Activated naive CD4-positive, alpha-beta T cell (primary cell): ENCODE measurements at places on chromosomes 3 and 15.

DNA sequence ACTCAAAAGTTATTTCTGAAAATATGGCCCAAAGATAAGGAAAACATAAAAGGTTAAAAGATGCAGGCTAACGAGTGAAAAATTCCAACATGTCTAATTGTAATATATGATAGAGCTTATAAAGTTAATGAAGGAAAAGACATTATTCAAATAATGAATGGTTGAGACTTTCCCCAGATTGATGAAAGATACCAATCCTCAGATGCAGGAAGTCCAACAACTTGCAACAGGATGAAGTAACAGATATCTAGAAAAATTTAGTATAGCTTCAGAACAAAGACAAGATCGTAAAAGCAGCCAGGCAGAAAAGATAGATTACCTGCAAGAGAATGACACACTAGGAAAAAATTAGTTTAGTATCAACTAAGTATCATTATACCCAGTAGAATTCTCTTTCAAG, 546.4 kb upstream of the PPP2R3A start:
- DNase-seq: no peak

GRCh38 chr3:23592961-23593931, 212.5 kb upstream of the UBE2E1 start:
- no peak for DNase-seq

GRCh38 chr3:117263745-117264144, 554.2 kb downstream of the TUSC7 start:
- DNase-seq: no peak

GRCh38 chr15:34722439-34722836, 32.4 kb downstream of the GJD2 start:
- DNase-seq: no peak

DNA sequence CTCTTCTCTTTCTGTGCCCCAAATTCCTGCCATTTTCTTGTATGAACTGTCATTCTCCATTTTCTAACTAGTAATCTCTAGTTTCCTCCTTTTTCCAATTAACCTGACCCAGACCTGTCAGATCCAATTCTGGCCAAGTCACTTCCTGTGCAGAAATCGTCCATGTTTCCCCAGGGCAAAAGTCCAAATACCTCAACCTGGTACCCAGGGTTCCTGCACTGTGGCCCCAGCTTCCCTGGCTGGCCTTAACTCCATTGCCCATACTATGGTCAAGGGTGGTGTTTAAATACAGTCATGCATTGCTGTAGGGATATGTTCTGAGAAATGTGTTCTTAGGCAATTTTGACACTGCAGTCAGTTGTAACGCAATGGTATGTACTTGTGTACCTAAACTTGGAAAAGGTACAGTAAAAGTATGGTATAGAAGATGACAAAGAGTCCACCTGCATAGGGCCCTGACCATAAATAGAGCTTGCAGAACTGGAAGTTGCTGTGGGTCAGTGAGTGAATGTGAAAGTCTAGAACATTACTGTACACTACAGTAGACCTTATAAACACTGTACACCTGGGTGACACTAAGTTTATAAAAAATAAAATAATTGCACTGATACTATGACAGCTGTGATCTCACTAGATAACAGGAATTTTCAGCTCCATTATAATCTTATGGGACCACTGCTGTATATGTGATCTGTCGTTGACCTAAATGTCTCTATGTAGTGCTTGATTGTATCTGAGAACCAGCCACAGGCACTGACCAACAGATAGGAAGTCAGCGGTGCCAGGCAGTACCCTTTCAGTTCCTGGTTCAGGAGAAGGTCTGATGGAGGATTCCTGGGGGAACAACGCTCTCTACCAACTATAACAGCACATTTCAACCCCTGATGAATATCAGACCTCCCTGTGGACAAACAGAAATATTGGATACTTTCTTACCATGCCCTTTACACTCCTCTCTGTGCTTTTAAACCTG, 336.1 kb upstream of the PROK2 start:
- no peak for DNase-seq

GRCh38 chr3:81909796-81910195, 148.4 kb upstream of the GBE1 start:
- DNase-seq: no peak

GRCh38 chr3:187976365-187976900, 177.5 kb upstream of the LPP start:
- DNase-seq: no peak

DNA sequence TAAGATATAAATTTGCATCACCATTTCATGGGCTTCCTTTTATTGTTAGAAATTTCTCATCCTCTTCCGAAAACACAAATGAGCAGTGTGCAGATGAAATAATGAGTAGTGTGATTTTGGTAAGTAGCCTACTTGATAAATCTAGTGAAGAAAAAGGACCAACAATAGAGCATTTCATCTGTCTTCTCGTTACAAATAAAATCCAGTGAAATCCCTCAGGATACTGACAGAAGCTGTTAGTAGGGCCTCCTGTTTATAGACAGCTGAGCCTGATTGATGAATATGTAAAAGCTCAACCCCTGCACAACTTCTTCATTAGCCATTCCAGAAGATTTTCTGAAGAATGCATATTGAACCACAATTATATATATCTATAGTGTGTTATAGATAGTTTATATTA, 363.7 kb upstream of the EPHA6 start:
- no peak for DNase-seq

GRCh38 chr15:31262901-31263671, 63.5 kb upstream of the KLF13 start:
- DNase-seq: no peak

- DNase-seq: no peak
These were observed 182.3 kb upstream of the FAM3D start for GRCh38 chr3:58848826-58849225.

- DNase-seq: no peak
These were observed 35.7 kb downstream of the ACAD9 start for GRCh38 chr3:128914966-128915645.

DNA sequence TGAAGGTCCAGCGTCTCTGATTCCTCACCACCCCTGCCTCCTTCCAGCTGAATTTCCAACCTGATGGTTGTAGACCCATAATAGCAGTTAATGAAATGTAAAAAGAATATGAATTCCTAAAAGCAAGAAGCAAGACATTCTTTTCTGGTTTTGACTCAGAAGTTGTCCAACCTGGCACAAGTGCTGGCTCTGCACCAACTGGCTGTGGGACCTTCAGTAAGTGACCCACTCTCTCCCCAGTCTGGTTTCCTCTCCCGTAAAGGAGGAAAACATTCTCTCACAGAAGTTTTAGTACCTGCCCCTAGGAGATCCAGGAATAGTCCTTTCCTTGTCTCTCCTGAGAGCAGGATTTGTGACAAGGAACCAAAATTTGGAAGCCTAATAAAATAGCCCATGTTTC, 236.9 kb upstream of the TRIM42 start:
- DNase-seq: no peak

DNA sequence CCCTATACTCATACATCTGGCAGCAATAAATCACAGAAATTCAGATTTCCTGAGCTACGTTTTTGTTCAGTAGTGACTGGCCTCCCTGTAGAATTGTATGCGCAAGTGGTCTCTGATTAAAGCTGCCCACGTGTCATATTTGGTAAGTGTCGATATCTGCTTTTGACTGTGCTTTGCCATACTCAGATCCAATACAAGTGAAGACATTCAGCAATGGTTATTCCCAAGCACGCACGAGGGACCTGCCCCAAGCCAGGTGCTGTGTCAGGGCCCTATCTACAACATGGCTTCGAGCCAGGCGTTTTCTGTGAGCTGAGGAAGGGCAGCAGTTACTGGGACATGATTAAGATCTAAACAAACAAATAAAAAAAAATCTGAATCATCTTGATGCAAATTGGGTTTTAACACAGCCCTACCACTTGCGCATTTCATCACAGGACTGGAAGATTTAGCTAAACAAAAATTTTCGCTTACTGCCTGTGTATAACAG, 47.2 kb upstream of the ICE2 start:
- DNase-seq: no peak

- no peak for DNase-seq
These were observed 23.5 kb downstream of the FHIT start for GRCh38 chr3:61227799-61228198.

DNA sequence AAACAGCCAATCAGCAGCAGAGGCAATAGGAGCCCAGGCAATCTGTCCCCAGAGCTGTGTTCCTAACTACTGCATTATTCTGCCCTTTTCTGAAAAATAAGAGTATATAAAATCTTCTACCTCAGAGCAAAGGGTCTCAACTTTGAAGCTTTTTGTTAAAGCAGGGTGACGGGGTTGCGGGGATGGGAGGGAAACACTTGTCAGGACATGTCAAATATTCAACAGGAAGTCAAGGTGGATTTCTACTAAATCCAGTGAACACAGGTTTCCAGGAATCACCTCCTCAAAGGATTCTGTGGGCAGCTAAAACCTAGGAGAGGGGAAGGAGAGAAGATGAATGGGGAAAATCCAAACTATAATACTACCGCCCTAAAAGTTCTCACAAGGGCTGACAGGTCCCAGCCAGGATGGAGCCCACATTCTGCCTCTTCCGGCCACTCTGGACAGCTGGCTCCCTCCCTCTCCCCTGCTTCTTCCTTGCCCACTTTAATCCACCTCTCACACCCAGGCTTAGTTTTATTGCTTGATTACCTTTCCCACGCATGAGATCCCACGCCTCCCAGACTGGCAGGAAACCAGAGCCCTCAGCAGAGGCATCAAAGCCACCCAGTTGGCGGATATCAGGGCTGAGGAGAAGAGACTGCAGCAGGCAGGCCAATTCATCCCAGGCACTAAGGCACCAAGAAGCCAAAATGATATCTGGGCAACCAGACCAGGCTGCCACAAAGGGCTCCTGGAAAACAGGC, 77.2 kb downstream of the OSBPL10 start:
- DNase-seq: no peak

DNA sequence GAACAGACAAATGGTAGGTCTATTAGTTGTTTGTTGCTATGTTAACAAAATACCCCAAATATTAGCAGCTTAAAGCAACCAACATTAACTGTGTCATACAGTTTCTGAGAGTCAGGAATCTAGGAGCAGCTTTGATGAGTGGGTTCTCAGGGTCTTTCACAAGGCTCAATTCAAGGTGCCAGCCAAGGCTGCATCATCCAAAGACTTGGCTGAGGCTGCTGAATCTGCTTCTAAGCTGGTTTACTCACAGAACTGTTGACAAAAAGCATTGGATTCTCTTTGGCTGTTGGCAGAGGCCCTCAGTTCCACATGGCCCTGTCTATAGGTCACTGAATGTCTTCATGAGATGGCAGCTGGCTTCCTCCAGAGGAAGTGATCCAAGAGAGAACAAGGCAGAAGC, 40.3 kb upstream of the TSC22D2 start:
- no peak for DNase-seq

GRCh38 chr3:103218793-103219192, 784.0 kb downstream of the ZPLD1 start:
- no peak for DNase-seq

GRCh38 chr15:23645371-23646164, 2.1 kb downstream of the MAGEL2 start:
- DNase-seq: no peak

DNA sequence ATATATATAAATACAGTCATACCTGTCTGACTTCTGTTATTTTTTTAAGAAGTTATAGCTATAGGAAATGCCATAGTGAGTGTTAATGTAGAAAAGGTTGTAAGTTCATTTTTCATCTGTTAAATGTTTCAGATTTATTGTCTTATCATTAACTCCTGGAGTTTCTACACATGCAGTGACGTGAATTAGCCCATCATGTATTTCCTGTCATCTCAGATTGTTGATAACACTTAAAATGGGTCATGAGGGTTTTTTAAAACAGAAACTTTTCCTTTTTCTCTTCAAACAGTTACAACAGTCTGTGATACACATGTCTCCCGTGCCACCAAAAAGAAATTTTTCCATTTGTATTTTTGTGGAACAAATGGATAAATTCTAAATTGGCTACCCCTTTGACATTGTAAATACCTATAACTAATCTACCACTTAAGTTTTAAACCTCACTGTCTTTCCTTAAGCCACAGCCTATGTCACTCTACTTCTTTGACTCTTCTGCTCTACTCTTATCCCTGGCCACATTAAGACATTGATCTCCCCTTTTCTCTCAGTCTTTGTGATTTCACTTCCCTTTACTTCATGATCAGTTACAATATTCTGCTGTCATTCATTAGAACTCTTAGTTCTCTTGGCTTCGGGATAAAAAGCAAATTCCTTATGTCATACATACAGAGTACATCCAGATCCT, 89.1 kb downstream of the NEO1 start:
- DNase-seq: no peak

DNA sequence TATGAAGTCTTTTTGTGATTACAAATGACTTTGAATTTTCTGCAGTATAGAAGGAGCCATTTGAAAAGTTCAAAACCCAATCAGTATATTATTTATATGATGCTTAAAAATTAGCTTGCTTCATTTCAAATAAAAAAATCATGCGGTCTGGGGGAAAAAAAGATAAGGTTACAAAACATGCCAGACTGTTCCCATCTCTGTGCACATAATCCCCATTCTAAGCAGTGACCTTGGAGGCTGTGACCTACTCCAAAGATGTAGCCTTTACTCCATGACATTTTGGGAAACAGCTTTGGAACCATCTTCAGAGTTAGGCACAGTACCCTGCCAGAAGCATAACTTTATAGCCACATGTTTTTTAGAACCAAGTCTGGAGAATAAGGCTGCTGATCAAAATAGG, 447.7 kb upstream of the WNT5A start:
- no peak for DNase-seq

DNA sequence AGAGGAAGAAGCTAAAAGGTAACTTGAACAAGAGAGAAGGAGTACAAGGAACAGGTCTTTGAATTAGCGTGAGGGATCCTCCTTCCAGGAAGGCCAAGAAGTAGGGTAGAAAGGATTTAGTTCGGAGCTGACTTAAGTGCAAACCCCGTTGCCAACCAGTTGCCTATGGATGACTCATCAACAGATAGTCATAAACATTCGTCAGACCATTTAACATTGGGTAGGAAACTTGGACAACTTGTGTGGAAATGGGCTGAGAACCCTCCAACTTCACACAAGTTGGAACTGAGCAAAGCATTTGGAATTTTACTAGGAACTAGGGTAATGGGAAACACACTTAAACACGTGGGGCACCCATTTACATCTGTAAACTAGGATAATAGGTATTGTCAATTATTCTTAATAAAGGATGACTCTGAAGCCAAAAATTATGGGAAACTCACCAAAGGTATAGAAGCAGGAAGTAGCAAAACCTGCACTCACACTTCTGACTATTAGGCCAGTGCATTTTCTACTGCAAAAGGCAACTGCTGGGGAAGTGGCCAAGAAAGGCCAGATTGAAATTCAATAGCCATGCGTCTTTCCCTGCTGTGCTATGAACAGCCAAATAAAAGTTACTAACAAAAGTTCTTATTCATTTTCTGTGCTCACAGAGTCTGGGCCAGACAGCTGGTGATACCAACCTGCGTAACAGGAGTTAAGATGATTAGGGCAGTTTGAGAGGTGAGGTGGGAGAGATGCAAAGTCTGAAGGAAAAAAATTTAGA, 174.5 kb upstream of the TMC3 start:
- no peak for DNase-seq

DNA sequence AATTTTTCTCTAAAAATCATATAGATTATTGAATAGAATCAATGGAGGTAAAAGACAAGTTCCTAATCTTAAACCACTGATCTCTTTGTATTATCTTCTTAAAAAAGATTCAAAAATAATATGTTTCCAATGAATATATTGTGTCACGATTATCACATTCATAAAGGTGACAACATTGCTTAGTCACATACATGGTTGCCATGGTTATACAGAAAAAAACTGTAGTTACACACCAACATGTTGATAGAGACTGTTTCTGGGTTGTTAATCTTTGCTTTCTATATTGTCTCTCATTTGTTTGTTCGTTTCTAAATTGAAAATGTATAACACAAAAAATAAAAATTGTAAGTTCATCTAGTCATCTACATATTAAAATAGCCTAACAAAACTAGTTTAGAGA, 376.0 kb upstream of the ALCAM start:
- no peak for DNase-seq

GRCh38 chr15:69031013-69032001, 16.8 kb downstream of the NOX5 start:
- no peak for DNase-seq
